Stimulated activated CD8-positive, alpha-beta memory T cell treated with anti-CD3 and anti-CD28 coated beads, Interleukin-2, amount 100 ng/mL, for 48 hours (primary cell): ENCODE measurements at places on chromosomes 12 and 14.

DNA sequence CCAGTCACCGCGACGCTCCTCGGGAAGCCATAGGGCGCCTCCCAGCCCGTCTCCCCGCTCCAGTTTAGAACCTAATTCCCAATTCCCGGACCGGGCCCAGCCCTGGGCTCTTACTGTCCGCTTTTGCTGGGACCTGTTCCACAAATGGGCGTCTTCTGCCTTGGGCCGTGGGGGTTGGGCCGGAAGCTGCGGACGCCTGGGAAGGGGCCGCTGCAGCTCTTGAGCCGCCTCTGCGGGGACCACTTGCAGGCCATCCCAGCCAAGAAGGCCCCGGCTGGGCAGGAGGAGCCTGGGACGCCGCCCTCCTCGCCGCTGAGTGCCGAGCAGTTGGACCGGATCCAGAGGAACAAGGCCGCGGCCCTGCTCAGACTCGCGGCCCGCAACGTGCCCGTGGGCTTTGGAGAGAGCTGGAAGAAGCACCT, 797 bp downstream of the UNG start:
- no peak for DNase-seq

DNA sequence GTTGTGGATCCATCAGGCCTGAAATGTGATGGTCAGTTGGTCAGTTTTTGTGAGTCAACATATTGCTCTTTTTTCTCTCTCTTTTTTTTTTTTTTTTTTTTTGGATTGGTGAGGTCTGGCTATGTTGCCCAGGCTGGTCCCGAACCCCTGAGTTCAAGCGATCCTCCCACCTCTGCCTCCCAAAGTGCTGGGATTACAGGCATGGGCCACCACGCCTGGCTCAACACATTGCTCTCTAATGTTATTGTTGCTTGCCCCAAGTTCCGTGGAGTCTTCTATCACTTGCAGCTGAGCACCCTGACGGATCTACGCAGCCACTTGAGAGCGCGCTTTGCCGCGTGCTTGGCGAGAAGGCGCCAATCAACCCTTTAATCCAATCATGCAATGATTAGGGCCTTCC, 69.5 kb upstream of the DIO3 start:
- DNase-seq, result no peak

- no peak for DNase-seq
These were observed 225.3 kb upstream of the ATP2B1 start for GRCh38 chr12:89933911-89934310.

DNA sequence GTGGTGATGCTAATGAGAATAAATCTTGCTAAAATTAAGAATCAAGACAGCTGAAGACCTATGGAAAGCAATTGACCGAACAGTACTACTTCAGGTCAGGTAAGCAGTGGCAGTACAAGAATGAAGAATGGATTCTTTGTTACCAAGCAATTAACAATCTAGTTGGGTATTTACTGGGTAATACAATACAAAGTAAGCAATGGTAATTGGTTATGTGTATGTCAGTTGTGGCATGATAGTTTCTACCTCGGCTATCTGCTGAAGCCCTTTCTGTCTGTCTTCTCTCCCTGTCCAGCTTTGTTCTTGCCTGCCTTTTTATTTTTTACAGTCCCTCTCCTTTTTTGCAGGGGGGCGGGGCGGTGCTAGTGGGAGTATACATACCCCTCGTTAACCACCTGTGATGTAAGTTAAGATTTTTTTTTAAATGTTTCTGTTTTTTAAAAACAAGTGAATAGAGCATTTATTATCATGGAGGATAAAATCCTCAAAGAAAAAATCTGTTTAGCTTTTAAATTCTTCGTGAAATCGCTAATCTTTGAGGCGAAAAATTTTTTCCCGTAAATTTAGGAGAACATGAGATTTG, 75.9 kb downstream of the RCOR1 start:
- DNase-seq, result no peak

GRCh38 chr12:113191227-113191626, 5.7 kb downstream of the RITA1 start:
- DNase-seq, result no peak

DNA sequence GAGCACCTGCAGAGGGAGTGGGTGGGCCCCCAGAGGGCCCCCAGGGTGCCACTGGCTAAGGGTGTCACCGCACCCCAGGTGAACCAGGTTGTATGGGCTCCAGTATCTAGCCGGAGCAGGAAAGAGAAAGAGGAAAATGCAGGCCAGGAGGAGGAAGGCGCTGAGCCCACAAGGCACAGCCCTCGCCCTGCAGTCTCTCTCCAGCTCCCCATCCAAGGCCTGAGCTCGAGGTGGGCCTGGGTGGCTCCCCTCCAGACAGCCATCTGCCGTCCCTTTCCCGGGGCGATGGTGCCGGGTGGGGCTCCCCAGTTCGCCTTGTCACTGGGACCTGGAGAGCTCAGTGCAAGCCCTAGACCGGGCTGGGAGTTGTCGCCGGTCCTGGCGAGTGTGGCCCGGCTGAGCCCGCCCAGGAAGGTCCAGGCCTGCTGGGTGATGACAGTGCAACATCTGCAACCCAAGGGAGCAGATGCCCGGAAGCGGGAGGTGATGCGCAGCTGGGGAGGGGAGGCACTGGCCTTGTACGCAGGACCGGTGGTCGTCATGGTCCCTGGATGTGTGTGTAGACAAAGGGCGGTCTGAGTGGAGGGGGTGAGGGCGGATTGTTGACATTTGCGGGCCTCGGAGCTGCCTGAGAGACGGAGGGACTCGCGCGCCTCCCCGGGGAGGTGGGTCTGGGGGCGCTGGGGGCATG, 716 bp downstream of the TMEM179 start:
- no peak for DNase-seq

DNA sequence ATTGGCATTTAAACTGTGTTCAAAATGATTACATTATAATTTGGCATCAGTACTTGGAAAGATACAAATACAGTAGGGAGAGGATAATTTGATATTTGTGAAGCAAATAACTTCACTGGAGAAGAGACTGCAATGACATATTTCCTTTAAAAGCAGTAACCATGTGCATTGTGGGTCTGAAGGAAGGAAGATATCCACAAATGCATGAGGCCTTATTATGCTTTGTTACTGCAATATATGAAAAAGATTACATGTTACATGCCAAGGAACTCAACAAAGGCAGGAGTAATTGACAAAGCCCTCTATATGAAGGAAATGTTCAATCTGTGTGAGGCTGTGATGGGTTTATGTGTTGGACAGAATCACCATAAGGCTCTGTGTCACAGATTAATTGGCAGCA, 391.5 kb downstream of the APAF1 start:
- no peak for DNase-seq

DNA sequence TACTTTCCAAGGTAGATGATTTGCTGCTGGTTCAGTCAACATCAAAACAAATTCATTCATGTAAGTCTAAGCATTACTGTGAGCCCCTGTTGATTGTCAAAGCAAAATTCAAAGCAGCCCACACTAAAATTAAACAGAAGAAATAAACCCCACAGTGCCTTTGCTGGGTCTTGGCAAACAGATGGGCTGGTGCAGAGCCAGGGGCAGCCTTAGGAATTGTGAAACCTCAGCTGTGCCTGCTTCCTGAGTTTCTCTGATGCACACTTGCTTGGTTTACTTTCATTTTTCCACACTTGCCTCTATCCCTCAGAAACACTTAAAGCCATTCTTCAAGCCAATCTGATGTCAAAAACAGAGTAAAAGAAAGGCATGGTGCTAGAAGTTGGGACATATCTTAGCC, 6.6 kb upstream of the PLEKHG7 start:
- no peak for DNase-seq

DNA sequence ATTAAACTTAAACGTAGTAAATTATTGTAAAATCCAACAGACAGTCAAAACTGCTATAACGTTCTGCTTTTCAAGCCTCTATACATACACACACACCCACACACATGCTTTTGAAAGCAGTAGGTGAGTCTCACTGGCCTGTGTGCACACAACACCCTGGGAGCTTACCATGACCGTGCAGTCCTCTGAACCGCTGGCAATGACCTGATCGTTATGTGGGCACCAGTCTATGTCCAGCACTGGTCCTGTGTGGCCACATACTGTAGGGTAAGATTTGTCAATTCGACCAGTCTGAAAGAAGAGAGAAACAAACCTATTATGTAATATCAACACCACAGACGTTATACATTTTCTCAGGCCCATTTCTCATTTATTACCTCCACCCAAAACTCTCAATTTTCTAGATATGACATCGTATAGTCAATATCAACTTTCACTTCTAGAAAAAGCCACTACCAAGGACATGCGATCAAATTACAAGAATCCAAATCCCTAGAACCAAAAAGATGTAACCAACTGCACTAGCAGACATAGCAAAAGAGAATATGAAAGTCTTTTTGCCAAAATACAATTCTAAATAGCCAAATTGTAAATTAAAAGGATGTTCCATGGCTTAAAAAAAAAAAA, 44.5 kb upstream of the SELPLG start:
- DNase-seq, result no peak

GRCh38 chr14:80787876-80788275, 153.7 kb downstream of the CEP128 start:
- no peak for DNase-seq

DNA sequence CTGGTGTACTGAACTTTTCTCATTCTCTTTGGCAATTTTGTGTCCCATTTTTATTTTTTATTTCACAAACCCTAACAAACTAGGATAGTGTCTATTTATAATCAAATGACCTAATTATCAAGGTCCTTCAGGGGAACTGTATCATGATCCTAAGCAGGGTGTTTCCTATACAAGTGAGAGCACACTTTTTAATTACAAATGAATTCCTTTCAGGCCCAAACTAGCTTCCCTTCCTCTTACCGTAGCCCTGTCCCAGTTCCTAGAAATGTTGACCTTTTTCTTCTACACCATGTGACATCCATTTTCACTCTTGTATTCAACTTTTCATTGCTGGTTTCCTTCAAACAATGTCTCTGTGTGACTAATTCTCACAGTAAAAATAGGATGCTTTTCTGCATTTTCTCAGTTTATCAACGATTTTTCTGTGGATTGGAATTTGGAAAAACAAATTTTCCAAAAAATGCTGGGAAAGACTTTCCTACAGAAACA, 411.4 kb downstream of the CCDC91 start:
- no peak for DNase-seq

GRCh38 chr12:25286837-25287236, 36.1 kb upstream of the KRAS start:
- DNase-seq, result no peak

GRCh38 chr14:78978896-78979295, 808.7 kb downstream of the NRXN3 start:
- no peak for DNase-seq

DNA sequence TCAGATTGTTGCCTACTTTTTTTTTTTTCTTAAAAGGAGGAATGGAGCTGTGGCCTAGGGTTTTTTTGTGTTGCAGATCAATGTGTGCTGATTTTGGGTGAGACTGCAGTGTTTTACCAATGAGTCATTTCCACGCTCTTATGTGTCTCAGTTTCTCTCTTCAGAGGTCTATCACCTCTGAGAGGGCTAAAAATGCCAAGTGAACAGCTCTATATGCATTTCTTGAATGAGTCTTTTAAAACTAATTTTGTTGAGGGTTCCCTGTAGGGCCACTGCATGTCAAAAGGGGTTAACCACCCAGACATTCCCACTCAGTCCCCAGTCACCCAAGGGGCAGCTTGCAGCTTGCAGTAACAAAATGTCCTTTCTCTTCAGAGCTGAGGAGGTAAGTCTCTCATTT, 24.3 kb upstream of the GLIPR1L2 start:
- no peak for DNase-seq

DNA sequence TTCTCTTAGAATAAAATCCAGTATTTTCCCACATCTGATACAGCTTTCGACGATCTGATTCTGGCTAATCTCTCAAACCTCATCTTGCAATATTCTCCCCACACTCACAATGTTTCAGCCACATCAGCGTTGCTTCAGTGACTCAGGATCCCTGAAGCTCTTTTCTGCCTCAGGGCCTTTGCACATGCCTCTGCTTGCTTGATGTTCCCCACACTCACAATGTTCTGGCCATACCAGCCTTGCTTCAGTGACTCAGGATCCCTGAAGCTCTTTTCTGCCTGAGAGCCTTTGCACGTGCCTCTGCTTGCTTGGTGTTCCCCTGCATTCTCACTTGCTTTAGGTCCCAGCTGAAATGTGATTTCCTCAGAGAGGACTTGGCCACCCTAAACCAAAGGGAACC, 2.6 kb downstream of the C12orf42 start:
- DNase-seq, result no peak

GRCh38 chr12:11667171-11667570, 17.7 kb downstream of the ETV6 start:
- DNase-seq, result no peak

GRCh38 chr14:93869427-93869826, 57.7 kb upstream of the FAM181A start:
- DNase-seq, result no peak

DNA sequence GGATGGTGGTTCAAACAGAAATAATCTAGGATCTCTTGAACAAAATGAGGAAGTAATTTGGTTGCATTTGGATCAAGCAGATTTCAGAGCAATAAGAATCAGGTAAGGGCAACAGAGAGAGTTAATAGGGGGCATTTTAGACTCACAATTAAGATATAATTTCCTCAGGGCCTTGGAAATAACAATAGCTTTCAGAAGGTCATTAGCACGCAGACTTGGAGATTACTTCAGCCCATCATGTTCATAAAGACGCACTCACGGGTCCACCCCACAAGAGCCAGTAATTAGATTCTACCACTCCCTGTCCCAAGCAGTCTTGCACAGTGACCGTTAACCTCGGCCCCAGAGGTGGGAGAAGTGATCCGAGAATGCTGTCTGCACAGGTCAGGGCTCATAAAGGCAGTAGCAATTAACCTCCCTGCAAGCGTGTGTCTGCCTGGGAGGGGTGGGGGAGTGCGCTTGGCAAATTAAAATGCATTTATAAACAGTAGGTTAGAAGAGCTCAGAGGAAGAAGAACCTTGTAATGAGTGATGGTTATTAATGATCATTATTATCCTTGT, 125.7 kb upstream of the CCDC196 start:
- no peak for DNase-seq

DNA sequence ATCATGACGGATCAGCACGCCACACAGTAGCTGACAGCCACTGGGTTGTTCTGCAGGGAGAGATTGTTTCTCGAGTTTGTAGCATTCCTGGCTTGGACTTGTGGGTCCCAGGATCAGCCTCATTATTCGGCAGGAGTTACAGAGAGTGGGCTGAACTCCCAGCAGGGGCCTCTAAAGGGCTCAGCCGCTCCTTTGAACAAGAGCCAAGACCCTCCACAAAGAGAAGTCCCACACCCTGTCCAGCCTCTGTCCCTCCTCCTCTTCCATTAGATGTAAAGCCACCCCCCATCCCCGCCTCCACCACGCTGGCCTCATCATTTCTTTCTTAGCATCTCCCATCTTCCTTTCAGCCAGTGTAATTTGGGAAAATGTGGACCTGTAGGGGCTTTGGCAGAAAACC, 96.7 kb upstream of the HSPB8 start:
- no peak for DNase-seq

DNA sequence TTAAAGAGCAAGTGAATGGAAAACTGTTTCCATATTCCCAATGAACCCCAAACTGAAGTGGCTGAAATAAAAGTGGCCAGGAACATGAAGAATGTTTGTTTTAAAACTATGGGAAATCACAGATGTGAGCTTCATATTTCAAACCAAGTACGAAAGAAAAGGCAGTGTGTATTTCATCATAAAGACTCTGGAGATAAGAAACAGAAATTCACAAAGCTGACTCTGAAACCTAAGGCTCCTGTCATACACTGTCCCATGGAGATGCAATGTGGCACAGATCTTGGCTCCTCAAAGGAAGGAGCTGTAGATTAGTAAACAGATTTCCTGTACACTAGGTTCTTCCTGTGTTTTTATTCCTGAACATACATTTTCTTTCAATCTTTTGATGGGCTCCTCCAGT, 304.4 kb downstream of the MED13L start:
- no peak for DNase-seq
